Mesothelial cell of epicardium (in vitro differentiated cells): ENCODE measurements at places on chromosomes 2 and 18.

GRCh38 chr2:214649440-214650205 is 159.9 kb downstream of the BARD1 start:
- DNase-seq: no peak

DNA sequence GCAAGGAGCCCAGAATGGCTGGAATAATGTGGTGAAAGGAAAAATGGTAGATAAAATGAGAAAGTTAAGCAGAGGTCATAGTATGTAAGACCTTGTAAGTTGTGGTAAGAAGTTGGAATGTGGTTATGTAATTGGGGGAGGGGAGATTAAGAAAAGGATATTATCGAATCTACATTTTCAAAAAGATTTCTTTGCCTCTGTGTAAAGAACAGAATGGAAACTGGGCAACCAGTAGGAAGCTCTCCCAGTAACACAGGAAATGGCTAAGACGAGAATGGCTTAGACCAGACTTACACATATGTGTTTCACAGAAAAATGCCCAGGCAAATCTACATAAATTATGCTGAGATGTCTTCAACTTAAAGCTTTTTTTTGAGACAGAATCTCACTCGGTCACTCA is 13.2 kb downstream of the MEMO1 start:
- DNase-seq: no peak

DNA sequence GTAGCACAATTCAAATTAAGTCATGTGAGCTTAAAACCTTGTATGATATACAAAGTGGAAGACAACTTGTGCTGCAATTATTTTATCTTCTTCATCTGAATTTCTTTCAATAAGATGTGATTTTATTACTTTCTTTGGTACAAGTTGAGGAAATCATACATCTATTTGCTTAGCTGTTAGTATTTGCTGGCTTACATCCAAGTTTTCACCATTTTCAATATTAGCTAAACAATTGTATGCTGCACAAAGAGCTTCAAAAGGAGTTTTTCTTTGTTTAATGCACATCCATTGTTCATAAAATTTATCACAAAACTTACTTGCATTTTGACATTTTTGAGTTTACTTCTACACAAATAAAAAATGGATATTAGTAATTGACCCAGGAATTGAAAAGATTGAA is 40.9 kb downstream of the SCN9A start:
- no peak for DNase-seq

GRCh38 chr2:189751080-189751658 is 11.4 kb downstream of the OSGEPL1 start:
- DNase-seq: no peak

- no peak for DNase-seq
Observed at GRCh38 chr2:225272173-225272572, 127.3 kb upstream of the NYAP2 start.

DNA sequence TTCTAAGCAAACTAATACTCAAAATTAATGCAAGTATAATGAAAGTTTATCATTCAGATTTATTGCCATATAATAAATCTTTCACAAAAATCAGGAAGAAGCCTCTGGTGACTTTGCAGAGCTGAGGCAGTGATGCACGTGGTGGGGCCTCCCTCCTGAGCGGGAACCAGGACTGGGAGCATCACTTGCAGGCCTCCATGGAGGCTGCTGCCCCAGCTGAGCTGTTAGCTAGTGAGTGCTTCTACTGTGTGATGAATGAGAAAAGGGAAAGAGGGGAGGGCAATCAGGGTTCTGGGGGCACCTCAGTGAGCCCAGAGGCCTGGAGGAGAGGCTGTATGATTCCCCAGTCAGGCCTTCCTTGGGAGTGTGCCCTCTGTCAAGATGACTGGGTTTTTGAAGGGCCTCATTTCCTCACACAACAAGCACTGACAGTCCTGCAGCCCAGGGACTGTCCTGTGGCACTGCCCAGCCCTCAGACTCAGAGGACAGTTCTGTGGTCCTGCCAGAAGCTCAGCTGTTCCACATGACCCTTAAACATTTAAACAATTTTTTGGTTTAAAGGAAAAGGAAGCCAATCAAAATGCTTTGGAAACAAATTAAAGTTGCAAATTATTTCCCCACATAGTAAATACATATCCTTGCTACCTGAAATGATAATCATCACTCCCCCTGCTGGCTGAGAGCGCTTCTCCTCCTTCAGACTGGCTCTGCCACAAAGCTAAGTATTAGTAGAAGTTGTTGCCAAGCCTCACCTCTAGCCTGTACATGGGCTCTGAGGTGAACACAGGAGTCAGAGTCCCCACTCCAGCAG is 90.9 kb upstream of the SMAD7 start:
- DNase-seq: no peak

DNA sequence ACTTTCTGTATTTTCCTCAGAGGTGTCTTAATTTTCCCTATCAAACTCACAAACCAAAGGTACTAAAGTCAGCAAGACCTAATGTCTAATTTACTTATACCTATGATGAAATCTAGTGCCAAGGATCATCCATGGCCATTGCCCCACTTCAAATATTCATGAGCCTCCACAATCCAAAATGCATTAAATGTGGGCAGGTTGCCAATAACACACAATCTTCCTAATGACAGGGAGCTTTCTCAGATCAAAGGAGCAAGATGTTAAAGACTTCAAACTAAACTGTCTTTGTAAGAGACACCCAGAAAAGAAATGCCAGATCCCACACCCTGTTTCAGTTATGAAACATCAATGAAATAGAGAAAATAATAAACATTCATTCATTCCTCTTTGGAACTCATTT is 143.2 kb downstream of the TMEFF2 start:
- DNase-seq: no peak

DNA sequence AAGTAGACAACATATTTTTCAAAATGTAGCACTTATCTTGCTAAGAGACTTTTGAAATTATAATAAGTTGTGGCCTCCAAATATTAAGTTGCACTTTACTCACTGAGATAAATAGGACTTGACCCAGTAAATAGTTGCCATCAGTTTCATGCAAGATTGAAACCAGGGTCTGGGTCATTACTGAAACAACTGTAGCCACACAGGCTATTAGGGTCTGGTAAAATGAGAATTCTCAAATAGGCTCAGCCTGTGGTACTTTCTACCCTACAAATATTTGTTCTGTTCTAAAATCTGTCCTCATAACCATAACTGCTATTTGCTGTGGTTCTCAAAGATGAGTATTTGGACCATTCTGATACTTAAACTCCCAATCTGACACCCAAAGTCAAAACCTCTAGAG is 115.4 kb upstream of the STK17B start:
- no peak for DNase-seq
